NCI-H2107 (cell line): ENCODE measurements at places on chromosomes 11 and 22.

GRCh38 chr11:33689085-33689484 lies 11.5 kb downstream of the C11orf91 start:
- DNase-seq, result no peak

GRCh38 chr11:85682330-85683305 lies 3.4 kb downstream of the CCDC89 start:
- DNase-seq, result no peak

DNA sequence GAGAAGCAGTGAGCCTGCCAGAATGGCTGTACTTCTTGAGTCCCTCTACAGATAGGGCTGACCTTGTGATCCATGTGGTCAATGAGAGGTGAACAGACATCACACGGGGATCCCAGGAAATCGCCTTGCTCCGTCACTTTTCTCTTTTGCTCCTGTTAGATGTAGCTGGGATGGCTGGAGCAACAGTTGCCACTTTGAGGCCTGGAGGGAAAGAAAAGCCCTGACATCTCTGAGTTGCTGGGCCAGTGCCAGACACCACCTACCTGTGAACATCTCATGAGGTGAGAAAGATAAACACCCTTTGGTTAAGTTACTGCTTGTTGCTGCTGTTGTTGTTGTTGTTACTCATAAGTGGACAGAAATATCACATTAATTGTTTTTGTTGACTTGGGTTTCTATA lies 840.3 kb downstream of the TBC1D22A start:
- no peak for DNase-seq

DNA sequence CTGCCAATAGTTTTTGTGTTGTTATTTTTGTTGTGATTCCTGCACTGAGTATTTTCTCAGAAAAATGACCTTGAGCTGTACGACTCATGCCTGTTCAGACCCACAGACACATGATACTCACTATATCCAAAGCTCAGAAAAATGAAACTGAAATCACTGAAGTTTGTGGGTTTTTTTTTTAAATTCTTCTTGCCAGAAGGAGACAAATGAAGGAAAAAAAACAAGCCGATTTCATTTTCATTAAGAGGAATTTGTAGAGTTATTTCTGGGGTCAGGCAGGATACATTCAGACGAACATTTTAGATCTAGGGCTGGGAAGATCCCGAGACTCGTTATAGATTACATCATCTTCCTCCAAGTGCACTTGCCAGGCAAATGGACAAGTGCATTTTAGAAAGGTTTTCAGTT lies 60.4 kb downstream of the BMAL1 start:
- no peak for DNase-seq

DNA sequence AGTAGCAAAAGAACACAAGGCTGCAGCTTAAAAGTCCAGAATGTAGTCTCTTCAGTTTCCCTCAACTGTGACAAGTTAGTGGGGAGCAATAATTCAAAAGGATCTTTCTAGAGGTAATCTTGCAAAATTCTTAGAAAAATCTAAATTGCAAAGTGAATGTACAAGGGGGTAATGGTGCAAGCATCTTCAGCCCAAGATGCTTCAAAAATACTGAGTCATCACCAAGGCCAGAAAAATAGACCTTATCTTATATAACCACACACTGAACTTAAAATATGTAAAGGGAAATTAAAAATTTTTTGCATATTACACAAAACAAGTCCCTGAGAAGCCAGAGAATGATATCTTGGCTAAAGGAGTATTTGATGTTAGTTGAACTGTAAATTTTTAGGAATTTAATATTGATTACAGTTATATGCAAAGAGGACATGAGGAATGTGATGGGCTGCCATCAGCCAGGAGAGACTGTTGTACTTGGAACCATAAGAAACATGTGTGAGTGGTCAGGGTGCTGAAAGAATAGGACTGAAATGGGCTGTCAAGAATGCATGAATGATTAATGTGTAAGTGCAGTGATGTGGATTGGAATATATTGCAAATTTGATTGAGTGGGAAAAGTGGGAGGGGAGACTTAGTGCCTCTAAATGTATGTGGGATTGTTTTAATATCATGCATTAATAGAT lies 85.7 kb upstream of the LIN7C start:
- no peak for DNase-seq

DNA sequence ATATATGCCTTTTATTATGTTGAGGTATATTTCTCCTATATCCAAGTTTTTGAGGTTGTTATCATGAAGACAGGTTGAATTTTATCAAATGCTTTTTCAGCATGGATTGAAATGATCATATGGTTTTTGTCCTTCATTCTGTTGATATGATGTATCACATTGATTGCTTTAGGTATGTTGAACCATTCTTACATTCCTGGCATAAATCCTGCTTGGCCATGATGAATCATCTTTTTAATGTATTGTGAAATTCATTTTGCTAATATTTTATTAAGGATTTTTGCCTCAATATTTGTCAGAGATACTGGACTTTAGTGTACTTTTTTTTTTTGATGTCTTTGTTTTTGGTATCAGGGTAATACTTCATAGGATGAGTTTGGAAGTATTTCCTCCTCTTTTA lies 283.8 kb upstream of the C11orf87 start:
- DNase-seq, result no peak

DNA sequence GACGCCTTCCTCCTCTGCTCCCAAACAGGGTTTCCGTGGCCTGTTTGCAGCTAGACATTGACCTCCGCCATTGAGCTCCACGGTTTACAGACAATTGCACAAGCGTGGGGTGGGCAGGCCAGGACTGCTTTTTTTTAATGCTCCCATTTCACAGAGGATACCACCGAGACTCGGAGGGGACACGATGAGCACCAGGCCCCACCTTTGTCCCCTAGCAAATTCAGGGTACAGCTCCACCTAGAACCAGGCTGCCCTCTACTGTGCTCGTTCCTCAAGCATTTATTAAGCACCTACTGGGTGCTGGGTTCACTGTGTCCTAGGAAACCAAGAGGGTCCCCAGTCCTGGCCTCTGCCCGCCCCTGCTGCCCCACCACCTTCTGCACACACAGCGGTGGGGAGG lies 12.2 kb downstream of the RASD2 start:
- DNase-seq, result no peak

DNA sequence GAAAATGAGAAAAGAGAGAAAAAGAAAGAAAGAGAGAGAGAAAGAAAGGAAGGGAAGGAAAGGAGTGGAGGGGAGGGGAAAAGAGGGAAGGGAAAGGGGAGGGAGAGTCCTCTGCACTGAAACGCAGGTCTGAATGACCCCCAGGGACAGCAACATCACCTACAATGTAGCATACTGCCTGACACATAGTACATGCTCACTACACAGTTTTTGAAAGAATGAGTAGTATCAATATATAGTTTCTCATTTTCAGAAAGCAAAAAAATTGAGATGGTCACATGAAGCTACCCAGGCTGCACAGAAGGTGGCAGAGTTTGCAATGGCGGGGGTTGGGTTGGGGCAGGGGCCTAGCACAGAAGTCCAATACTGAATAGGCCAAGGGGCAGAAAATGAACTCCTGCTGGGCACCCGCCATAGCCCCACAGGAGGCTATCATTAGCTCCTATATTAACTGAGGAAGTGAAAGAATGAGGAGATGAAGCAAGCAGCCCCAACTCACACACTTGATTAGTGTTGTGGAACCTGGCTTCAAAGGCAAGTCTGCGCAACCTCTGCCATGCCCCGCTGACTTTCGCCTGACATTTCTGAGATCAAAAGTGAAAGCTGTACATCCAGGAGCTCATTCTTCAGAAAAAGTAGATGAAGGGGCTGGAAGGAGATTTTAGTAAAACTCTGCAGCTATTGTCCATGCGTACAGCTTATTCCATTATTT lies 241.2 kb upstream of the SYN3 start:
- DNase-seq, result no peak

DNA sequence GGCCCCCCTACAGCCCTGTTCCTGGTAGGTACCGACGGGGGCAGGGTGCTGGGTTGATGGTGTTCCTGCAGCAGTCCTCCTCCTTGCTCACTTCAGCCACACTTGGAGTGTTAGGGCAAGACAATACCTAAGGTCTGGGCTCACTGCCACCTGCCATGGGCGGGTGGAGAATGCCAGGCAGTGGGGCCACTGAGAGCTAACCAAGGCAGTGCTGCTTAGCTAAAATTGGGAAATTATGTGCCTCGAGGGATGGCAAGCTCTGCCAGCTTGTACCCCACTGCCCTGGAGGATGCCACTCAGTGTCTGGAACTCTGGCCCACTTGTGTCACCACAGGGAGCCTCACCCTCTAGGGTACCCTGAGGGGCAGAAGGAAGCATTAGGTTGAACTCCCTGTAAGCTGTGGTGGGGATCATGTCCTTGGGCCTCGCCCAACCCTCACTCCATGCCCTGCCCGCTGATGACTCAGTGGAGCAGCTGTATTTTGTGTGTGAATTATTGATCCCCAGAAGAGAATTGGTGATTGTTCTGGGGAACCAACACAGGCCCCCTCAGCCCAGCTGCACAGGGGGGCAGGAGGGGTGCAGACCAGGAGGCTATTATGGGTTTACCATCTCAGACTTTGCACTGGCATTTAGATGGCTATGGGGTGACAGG lies 17.7 kb downstream of the PHLDB1 start:
- DNase-seq, result no peak

DNA sequence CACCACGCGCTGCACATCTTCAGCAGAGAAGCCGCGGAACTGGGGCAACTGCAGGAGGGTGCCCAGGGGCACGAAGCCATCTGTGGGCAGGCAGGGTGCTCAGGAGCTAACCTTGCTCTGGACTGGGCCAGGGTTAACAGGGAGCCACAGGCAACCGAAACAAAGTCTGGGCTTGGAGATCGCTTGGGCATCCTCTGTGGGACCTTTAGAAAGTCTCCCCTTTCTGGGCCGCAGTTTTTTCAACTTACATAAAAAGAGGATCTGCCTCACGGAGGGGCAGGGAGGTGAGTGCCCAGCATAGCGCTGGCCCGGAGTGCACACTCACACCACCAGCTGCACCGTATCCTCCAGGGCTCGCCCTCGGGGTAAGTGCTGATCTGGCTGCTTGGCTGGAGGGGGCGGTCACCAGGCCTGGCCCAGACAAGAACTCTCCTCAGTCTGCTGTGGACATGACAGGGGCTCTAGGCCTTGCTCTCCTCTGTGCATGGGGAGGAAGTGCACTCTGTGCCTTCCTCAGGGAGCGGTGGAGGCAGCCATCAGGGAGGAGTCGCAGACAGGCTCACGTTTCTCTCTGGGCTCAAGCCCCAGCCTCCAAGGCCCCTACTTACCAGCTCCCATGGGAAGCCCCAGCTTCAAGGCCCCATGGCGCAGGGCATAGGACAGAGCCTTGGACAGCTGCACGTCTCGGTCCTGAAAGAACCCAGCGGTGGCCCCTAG lies 937 bp downstream of the TRPT1 start:
- no peak for DNase-seq

GRCh38 chr11:74168838-74169237 lies 2.0 kb downstream of the C2CD3 start:
- DNase-seq, result no peak

DNA sequence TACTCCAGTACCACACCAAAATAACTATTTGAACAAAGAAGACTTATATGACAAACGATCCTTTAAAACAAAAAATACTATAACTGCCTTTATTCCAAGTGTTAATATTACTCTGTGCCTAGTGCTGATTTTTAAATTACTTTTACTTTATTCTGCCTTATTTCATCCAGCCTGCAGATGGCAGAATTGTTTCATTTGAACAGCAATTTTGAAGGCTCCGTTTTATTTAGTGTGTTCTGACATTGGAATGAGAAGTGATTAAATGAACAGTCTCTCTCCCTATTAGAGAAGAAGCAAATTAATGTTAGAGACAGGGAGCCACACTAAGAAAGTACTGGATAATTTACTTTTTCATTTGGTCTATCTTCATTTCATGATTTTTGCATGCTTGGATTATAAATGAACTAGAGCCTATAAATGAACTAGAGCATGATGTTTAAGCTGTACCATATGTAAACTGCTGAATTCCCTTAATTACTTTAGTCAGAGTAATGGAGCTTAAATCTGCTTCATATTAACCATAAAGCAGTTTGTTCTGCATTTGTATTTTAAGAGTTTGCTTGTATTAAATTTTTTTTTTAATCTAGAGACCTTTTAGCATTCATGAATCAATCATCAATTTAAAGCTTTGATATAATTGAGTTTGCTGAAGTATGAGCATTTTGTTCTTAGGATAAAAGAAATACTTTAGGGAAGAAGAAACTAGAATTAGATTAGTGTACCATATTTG lies 9.8 kb downstream of the PDHX start:
- DNase-seq, result no peak

DNA sequence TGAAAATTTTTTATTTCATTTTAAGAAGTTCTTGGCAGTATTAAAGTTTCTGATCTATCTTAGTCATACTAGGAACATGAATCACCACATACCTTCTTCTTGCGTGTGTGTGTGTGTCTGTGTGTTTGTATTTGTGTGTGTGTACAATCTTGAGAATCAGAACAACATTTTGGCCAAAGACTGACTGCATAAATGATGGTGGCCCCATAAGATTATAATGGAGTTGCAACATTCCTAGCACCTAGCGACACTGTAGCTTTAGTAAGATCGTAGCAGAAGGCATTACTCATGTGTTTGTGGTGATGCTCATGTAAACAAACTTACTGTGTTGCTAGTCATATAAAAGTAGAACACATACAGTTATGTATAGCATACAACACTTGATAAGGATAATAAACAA lies 205.4 kb downstream of the FAM76B start:
- no peak for DNase-seq

DNA sequence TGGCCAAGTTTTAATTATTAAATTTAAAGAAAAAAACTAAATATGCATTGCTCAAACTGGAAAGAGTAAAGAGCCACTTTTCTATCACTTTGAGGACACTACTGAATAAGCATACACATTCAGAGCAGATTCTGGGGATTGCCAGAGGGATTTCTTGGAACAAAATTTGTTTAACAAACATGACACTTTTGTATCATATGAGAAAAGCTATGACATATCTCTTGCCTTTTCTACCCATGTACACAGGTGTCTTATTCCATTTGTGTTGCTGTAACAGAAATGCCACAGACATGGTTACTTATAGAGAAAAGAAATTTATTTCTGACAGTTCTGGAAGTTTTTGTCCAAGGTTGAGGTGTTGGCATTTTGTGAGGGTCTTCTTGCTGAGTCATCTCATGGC lies 13.5 kb upstream of the USP28 start:
- no peak for DNase-seq

- DNase-seq, result no peak
Measured at GRCh38 chr11:23078289-23078971, 218.2 kb upstream of the CCDC179 start.

DNA sequence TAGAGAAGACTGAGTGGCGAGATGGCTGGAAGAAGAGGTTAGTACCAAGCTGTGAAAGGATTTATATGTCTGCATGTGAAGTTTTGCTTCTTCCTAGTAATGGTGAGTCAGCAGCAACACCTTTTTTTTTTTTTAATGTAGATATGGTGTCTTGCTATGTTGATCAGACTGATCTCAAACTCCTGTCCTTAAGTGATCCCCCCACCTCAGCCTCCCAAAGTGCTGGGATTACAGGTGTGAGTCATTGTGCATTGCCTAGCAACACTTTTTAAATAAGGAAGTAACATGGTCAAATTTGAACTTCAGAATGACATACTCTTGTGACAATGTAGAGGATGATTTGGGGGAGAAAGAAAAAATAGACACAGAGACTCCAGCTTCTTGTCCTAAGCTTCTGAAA lies 6.5 kb upstream of the CSTPP1 start:
- no peak for DNase-seq

GRCh38 chr11:66904055-66904454 lies 47.2 kb downstream of the LRFN4 start:
- no peak for DNase-seq
